ENCODE measurements at places on chromosomes 11 and 22.

DNA sequence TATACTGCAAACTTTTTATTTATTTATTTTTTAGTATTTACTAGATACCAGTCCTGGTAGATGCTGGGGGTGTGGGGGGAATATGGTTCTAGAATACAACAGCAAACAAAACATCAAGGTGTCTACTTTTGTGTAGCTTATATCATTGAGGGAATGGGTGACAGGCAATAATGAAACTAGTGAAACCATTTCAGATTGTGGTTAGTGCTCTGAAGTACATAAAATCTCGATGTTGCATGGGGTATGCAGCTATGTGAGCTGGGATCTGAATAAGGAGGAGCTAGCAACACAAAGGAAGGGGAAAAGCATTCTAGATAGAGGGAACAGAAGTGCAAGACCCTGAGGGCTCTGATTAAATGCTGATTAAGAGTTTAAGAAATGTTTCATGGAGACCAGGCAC lies 103.5 kb downstream of the WT1 start:
- DNase-seq, result no peak

- no peak for DNase-seq
Measured at GRCh38 chr11:133811850-133812685, 33.2 kb downstream of the SPATA19 start.

GRCh38 chr11:2265396-2265795 lies 5.0 kb downstream of the ASCL2 start:
- no peak for DNase-seq

DNA sequence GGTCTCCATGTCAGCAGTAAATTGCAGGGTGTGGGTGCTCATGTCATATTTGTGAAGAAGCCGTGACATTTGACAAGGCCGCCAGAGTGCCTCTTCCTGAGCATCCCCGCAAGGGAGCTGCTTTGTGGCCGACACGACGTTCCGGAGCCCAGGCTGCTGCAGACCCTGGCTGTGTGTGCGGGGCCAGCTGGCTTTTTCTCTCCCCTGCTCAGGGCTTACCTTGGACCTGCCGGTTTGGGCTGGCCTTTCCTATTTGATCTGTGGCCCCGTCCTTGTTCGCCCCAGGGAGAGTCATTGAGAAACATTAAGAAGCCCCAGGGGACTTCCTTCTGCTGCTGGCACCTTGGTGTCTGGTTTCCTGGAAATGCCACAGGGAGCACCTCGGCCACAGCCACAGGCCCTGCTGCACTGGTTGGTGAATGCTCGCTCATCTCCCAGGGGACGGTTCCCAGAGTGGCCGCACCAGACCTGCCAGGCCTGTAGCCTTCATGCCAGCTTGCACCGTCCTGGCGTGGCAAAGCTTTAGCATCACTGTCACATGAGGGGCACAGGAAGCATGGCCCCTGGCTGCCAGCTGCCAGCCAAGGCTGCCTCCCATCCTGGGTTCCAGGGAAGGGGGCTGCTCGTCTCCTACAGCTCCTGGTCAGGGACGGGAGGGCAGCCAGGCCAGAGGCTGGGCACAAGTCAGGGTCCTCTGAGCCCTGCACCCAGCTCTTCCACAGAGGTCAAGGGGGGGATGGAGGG lies 5.4 kb downstream of the GRK2 start:
- DNase-seq, result peak; percentile 29

DNA sequence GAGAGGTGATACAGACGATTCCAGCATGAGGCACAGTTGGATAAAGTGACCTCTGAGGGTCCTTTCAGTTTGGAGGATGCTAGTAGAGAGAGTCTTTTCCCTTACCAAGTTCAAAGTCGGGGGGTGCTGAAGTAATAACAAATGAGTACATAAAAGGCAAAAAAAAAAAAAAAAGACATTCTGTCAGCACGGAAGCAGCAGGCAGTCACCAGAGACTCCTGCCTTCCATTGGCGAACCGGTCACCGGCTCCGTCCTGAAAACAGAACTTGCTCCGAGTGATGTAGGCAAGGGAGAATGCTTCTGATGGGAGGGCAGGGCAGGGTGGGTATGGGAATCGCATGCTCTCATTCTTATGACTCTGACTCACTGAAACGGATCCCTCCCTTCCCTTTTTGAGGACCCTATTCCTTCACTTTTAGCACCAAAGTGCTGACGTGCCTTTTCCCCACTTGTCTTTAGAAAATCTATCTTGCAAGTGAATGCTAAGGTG lies 65.9 kb downstream of the PRR5L start:
- DNase-seq, result no peak

GRCh38 chr11:64723907-64724862 lies 1.2 kb upstream of the NRXN2 start:
- no peak for DNase-seq

DNA sequence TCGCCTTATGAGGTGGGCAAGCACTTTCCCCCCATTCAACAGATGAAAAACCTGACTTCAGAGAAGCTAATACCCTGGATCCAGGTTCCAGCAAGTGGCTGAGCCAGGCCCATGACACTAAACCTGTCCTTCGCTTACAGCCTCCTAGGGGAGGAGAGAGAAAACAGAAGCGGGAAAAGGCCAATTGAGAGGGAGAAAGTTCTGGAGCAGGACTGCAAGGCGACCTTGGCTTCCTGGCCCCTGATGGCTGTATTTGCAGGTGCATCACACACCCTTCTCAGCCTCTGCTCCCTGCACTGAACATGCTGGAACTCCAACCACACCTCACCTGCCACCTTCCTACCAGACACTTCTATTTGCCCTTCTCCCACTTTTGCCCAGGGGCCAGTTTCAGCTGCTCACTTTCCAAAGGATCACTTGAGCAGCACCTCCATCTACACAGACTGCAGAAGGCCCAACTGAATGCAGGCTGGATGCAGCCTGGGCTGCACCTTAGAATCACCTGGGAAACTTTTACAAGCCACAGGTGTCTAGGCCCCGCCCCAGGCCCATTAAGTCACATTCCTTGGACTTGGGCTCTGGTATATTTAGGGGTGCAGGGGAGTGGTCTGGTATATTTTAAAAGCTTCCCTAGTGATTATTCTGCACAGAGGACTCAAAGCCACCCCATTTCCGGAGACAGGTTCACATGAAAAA lies 14.3 kb upstream of the ADA2 start:
- DNase-seq, result no peak

- no peak for DNase-seq
Measured at GRCh38 chr11:71322192-71322735, 69.9 kb upstream of the SHANK2 start.

- peak; percentile 86 for DNase-seq
Measured at GRCh38 chr22:20156611-20157429, 6.0 kb upstream of the CCDC188 start.
